ENCODE measurements at places on chromosomes 5 and 9.

DNA sequence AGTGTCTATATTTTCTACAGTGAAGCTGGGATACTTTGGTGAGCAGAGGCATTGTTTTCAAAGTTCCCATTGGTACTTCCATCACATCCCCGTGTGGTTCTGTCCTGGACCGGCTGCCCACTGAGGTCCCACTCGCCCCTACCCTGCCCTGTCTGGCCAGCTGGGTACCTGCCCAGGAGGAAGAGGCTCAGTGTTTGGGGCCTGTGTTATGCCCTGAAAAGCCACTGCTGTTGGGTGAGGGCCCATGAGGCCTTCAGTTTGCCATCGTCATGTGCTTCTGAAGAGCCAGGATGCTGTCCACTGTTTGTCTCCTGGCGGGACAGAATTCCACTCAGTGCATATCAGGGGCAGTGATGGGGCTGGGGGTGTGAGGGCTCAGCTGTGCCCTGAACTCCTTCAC is 2.6 kb upstream of the CEP72 start:
- DNase-seq, result peak; percentile 47

- no peak for DNase-seq
Measured at GRCh38 chr5:1501372-1502045, 22.3 kb downstream of the LPCAT1 start.

- no peak for DNase-seq
Measured at GRCh38 chr5:158736150-158736870, 363.4 kb downstream of the EBF1 start.

DNA sequence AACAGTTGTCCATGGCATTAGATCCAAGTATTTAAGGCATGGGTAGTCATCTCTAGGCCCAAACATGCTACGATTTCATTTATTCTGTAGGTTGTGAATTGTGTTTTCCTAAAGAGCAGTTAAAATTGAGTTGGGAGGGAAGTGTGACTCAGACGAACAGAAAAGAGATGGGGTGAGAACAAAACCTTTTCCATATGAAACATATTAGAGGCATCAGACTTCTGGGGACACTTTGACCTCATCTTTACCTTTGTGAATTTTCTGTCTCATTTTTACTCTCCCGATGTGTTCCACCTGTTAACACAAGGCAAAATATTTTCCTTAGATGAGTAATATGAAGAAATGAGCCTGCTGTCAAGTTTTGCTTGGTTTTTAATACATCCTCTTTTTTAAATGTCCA is 181.3 kb downstream of the ESM1 start:
- no peak for DNase-seq

DNA sequence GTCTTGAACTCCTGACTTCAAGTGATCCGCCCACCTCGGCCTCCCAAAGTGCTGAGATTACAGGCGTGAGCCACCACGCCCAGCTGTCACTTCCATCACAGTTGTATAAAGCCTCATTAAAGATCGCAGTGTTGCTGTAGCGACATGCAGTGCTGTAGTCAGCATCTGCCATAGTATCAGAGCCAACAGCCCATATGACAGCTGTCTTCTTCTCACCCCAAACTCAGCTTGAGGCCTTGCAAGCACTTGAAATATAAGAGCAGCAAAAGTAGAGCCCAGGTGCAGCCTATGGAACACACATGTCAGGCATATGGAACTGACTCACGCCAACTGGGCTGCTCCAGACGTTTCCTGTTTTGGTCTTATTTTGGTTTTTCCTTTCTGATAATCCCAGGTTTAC is 167.8 kb downstream of the TRIO start:
- DNase-seq, result no peak

GRCh38 chr5:53871050-53871449 is 310.6 kb downstream of the NDUFS4 start:
- no peak for DNase-seq

DNA sequence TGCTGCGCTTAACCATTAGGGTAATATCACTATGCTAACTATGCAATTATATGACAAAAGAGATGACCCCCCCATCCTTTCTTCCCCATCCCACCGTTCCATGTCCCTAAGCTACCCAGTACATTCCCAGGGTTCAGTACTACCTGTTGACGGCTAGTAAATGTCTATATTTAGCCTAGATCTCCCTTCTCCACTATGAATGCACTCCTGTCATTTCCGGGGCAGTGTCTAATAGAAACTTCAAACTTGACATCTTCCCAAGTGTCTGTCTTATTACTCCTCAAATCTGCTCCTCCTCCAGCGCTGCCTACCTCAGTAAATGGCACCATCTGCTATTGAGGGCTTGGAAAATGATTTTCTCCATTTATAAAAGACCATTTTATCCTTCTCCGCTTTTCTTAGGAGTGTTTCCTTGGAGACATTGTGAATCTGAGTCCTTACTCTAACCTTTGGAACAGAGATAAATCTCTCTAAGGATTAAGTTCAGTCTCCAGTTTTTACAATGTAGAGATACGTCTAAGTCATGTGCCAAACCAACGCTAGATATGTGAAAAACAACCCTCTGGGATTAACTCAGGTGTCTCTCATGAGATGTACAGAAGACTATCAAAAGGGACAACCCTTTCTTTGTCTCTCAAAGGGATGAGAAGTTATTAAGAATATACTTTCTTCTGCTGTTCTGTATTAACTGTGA is 114.9 kb downstream of the BNC2 start:
- no peak for DNase-seq

Measured in left forelimb (tissue), 1 donor.